Esophagus muscularis mucosa (tissue), 4 donors: ENCODE measurements at places on chromosomes 16 and 17. TPM values are rescaled to one million over a fixed set of nuclear protein-coding genes. Genes with fewer than 3 reads are reported as not detected.
A peak's percentile ranks its signal among the peaks of the same experiment; 100 is the strongest.

TMEM114 gene
- total RNA-seq, result not detected

MT1G gene
- total RNA-seq, result 59.0 TPM

EVI2A gene
- total RNA-seq, result 10.6 TPM

EMP2 gene
- 44.1 TPM for total RNA-seq

MPP3 gene
- 6.4 TPM for total RNA-seq

C16orf54 gene
- total RNA-seq, result 1.7 TPM

KLHL10 gene
- 2.7 TPM for total RNA-seq

IRF8 gene
- total RNA-seq, result 9.6 TPM

DNA sequence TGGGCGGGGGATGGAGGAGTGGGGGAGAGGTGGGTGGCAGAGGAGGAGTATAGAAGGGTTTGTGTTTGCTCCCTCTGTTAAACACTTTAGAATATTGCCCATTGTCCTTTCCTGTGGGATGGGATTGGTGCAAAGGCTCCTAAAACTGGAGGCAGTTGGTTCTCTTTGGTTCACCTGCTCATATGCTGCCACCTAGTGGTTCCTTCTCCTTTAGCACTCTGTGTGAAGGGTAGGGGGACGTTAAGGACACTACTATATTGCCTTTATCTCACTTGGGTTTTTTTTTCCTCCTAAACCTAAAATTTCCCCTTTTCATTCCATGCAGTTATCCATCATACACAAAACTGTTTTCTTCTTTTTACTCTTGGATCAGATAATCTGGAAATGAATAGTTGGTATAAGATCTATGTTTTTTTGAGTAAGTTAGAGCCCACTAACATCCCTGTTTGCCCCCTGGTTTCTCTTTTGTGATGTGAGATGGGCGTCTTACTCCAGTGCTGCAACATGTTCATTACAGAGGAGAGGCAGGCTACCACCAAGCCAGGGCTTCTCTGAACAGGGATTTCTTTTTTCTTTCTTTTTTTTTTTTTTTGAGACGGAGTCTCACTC, 23.8 kb downstream of the SNX11 start:
- H3K36me3 ChIP-seq, result no peaks in the 10 kb centered on the region
- DNase-seq, result no peak
- H3K4me1 ChIP-seq, result peaks cover 3% of the 10 kb centered on the region
- peaks cover 8% of the 10 kb centered on the region for H3K27me3 ChIP-seq
- H3K27ac ChIP-seq, result no peak overlapping the region

DNA sequence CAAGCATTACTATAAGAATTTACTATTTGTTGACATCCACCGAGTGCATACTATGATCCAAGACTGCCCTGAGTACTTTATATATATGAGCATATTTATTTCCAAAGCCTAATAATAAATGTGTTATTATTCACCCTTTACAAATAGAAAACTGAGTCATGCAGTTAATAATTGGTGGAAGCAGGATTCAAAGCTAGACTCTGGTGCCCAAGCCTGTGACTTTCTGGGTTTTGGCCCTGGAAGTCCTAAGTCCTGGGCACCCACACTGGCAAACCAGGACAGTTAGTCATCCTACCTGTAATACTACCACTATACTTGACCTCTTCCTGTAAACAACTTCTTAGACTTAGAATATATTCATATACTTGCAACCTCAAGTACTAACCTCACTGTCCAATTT, 257.4 kb upstream of the IRX5 start:
- H3K4me3 ChIP-seq, result no peak overlapping the region
- H3K4me1 ChIP-seq, result no peaks in the 10 kb centered on the region
- no peaks in the 10 kb centered on the region for H3K36me3 ChIP-seq
- H3K27ac ChIP-seq, result no peak overlapping the region

DNA sequence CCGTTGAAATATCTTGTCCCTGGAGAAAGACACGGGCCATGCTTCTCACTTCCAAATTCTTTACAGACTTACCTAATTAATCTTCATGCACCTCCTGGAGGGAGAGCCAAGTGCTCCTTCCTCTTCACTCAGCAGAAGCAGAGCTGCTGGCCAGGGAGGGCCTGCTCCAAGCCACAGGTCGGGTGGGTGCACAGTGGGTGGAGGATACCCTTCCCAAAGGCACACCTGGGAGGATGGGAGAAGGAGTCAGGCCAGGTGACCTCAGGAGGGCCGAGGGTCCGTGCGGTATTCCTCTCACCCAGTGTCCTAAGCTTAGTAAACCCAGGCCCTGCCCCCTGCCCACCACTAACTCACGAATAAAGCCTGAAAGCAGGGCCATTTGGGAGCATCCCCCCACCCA, 171.3 kb upstream of the RPL38 start:
- no peaks in the 10 kb centered on the region for H3K27me3 ChIP-seq
- H3K27ac ChIP-seq, result no peak overlapping the region
- no peak overlapping the region for H3K4me3 ChIP-seq
- no peak for DNase-seq

DNA sequence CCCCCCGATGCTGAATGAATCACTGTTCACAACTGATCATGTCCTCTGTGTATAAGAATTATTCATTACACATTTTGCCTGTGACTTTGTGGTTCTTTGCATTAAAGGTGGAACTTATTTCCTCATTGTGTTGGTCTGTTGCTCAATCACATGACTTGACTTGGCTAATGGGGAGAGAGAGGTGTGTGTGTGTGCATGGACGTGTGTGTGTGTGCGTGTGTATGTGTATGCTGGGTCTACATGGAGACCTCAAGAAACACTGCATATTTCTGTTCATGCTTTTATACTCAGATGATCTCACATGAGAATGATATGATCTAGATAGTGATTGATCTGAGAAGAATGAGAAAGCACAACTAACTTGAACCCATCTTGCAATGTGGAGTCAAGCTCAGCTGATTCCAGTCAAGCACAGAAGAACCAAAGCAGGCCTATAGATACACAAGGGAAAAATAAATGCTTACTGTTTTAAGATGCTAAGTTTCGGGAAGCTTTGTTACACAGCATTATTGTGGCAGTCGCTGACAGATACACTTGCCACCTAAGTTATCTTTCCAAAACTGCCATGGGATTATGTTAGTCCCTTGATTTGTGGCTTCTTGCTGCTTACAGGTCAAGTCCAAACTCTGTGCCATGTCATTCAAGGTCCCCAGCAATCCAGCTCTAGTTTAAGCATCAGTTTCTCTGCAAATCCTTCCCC, 167.9 kb upstream of the ZFHX3 start:
- no peaks in the 10 kb centered on the region for H3K27me3 ChIP-seq
- H3K36me3 ChIP-seq, result no peaks in the 10 kb centered on the region
- H3K4me1 ChIP-seq, result no peaks in the 10 kb centered on the region
- H3K4me3 ChIP-seq, result no peak overlapping the region
- DNase-seq, result no peak

- no peaks in the 10 kb centered on the region for H3K36me3 ChIP-seq
- no peak overlapping the region for H3K4me3 ChIP-seq
- H3K27me3 ChIP-seq, result no peaks in the 10 kb centered on the region
- no peak overlapping the region for H3K27ac ChIP-seq
- no peak for DNase-seq
Measured at GRCh38 chr17:5942687-5943086, 127.5 kb upstream of the WSCD1 start.

GRCh38 chr17:77581480-77581879, 377.0 kb upstream of the TNRC6C start:
- no peak overlapping the region for H3K27ac ChIP-seq
- no peaks in the 10 kb centered on the region for H3K27me3 ChIP-seq
- H3K4me3 ChIP-seq, result no peak overlapping the region
- DNase-seq, result no peak

DNA sequence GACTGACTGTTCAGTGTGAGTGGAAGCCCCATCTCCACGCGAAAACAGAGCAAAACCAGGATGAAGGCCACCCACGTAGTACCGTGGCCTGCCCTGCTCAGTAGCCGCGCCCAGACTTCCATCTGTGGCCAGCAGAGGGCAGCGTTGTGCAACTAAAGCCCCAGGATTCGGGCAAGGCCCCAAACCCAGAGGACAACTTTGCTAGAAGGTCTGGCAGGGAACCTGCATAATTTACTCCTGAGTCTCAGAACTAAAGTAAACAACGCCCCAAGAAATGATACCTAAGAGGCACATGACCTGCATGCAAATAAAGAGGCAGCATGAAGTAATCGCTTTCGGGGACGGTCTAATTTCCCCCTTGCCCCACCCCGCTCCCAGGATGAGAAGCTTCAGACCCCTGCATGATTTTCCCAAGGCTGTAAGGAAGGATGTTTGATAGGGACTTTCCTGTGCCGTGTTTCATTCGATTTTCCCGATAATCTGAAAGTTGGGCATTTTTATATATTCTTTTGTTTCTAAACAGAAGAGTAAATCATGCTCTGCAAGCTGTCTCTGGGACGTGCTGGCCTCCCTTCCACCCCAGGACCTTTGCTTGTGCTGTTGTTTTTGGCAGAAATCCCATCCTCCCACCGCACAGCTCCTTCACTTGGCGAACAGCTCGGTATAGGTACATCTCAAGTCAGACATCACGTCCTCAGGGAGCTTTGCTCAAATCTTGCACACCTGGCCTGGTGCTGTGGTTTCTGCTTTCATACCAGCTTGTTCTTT, 18.6 kb downstream of the HSBP1 start:
- peaks cover 6% of the 10 kb centered on the region for H3K4me1 ChIP-seq
- no peak overlapping the region for H3K4me3 ChIP-seq
- H3K27me3 ChIP-seq, result no peaks in the 10 kb centered on the region
- H3K36me3 ChIP-seq, result no peaks in the 10 kb centered on the region

DNA sequence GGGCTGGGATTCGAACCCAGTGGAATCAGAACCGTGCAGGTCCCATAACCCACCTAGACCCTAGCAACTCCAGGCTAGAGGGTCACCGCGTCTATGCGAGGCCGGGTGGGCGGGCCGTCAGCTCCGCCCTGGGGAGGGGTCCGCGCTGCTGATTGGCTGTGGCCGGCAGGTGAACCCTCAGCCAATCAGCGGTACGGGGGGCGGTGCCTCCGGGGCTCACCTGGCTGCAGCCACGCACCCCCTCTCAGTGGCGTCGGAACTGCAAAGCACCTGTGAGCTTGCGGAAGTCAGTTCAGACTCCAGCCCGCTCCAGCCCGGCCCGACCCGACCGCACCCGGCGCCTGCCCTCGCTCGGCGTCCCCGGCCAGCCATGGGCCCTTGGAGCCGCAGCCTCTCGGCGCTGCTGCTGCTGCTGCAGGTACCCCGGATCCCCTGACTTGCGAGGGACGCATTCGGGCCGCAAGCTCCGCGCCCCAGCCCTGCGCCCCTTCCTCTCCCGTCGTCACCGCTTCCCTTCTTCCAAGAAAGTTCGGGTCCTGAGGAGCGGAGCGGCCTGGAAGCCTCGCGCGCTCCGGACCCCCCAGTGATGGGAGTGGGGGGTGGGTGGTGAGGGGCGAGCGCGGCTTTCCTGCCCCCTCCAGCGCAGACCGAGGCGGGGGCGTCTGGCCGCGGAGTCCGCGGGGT, at the start of gene CDH1:
Gene CDH1 (plus strand): TSS at position 247 of the 684 bp plus-strand sequence. CDS start 124 bp downstream, at position 371.
- H3K4me1 ChIP-seq, result peaks cover 15% of the 10 kb centered on the region
- H3K27me3 ChIP-seq, result peaks cover 26% of the 10 kb centered on the region
- DNase-seq, result no peak
- peak within 1 kb of the TSS; percentile 47 for H3K4me3 ChIP-seq
- H3K27ac ChIP-seq, result no peak within 1 kb of the TSS
- no peaks in the 10 kb centered on the region for H3K36me3 ChIP-seq

DNA sequence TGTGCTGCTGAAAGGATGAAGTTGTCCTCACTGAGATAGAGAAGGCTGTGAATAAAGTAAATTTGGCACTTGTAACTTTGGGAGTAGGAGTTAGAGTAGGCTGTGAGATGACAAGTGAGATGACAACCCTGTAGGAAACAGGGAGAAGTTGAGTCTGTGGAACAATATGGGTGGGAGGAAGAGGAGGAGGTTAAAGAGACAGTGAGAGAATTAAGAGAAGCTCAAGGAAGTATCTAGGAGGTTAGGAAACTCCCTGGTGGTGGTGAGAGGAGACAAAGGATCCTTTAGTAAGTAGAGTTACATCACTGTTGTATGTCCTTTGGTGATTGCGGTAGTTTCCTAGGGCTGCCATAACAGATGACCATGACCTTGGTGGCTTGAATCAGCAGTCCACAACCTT, 10.7 kb upstream of the HSD17B2 start:
- no peak for DNase-seq
- H3K4me3 ChIP-seq, result no peak overlapping the region
- no peaks in the 10 kb centered on the region for H3K4me1 ChIP-seq
- no peaks in the 10 kb centered on the region for H3K36me3 ChIP-seq

GRCh38 chr17:79485991-79486390, 124.9 kb downstream of the RBFOX3 start:
- no peak overlapping the region for H3K27ac ChIP-seq
- H3K27me3 ChIP-seq, result no peaks in the 10 kb centered on the region
- H3K4me3 ChIP-seq, result no peak overlapping the region
- no peaks in the 10 kb centered on the region for H3K4me1 ChIP-seq
- H3K36me3 ChIP-seq, result no peaks in the 10 kb centered on the region
- DNase-seq, result no peak

DNA sequence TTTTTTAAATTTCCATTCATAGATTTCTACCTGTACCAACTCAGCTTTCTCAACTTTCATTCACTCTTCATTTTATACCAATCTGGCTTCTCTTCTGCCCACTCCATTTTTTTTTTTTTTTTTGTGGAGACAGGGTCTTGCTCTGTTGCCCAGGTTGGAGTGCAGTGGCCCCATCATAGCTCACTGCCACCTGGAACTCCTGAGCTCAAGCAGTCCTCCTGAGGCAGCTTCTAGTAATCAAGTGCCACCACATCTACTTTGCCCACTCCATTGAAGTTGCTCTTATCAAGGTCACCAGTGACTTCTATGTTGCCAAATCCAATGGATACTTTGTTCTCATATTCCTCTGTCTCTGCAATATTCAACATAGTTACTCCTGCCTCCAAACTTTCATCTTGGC, 1.7 kb downstream of the SUPT6H start:
- H3K4me3 ChIP-seq, result no peak overlapping the region
- no peak overlapping the region for H3K27ac ChIP-seq
- DNase-seq, result no peak
- H3K36me3 ChIP-seq, result peaks cover 13% of the 10 kb centered on the region

DNA sequence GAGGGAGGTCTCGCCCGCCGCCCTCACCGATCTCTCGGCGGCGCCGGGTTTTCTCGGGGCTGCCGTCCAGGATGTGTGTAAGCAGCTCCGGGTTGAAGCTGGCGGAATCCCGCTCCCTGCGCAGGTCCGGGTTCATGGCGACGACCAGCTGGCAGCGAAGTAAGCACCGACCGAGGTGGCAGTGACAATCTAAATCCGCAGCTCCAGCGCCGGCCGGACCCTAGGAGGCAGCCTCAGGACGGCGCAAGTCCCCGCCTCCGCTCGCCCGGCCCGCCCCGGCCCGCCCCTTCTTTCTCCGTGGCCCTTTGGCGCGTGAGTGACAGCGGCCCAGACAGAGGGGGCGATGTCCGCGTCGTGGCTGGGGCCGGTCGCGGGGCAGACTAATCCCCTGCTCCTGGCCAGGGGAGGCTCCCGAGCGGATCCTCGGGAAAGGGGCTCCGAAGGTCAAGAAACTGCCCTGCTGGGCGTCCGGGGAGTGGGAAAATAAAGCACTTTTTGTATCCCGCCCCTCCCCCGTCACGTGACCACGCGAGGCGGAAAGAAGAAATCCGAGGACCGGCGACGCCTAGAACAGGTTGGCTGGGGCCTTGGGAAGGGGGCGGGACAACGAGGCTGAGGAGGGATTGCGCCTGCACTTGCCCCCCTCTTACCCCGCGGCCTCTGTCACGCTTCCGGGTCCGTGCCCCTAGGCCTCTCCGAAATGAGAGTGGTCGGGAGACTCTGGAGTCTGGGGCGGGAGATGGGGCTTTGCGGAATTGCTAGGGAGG, at the start of the genes ACOX1 and TEN1:
Gene ACOX1 (minus strand): TSS at position 229 of the 767 bp plus-strand sequence. CDS start 93 bp downstream, at position 136.
Gene TEN1 (plus strand): TSS at position 303 of the 767 bp plus-strand sequence. CDS start 6,953 bp downstream, outside the sequence.
- peak within 1 kb of the TSS; percentile 99 for H3K27ac ChIP-seq
- H3K4me3 ChIP-seq, result peak within 1 kb of the TSS; percentile 86
- no peaks in the 10 kb centered on the region for H3K27me3 ChIP-seq
- H3K4me1 ChIP-seq, result peaks cover 55% of the 10 kb centered on the region
- no peaks in the 10 kb centered on the region for H3K36me3 ChIP-seq

- no peak overlapping the region for H3K27ac ChIP-seq
- H3K27me3 ChIP-seq, result no peaks in the 10 kb centered on the region
- no peaks in the 10 kb centered on the region for H3K4me1 ChIP-seq
- peaks cover 60% of the 10 kb centered on the region for H3K36me3 ChIP-seq
- DNase-seq, result no peak
Measured at GRCh38 chr16:88077328-88078108, 126.3 kb downstream of the BANP start.
